Cortex of kidney (tissue), 1 donor: ENCODE measurements at places on chromosomes 5 and 9.

- DNase-seq, result no peak
Observed at GRCh38 chr9:84597131-84597530, 72.4 kb upstream of the NTRK2 start.

DNA sequence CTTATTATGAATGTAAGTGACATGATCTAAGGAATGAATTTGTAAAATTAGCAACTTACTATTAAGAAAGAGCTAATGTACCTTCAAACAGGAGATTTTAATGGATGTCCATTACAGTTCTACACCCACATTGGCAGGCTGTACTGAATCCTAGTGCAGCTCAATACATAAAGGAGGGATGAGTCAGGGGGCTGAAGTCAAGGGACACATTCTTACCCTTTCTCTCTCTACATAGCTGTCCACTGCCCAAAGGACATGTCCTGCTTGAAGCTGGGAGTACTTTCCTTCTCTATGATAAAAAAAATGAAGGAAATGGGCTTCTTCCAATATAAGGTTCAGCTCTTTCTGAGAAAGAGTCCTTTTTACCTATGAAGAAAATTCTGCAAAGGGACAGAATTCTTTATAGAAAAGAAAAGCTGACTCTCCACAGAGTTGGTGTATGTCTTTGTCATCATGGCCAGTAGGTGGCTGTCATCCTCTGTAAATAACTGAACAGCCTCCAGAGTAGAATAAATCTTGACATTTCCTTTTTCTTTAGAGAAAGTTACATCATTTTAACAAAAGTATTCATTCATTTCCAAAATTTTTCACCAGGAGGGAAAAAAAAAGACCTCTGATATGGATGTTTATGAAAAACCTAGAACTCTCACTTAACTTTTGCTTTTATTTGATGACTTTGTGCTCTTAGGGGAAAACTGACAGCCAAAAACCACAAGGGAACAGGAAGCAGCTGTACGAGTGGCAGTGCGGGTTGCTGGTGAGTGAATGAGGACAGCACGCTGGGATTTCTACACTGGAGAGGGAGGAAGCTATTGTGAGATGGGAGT lies 13.1 kb upstream of the IFNA14 start:
- DNase-seq, result no peak

DNA sequence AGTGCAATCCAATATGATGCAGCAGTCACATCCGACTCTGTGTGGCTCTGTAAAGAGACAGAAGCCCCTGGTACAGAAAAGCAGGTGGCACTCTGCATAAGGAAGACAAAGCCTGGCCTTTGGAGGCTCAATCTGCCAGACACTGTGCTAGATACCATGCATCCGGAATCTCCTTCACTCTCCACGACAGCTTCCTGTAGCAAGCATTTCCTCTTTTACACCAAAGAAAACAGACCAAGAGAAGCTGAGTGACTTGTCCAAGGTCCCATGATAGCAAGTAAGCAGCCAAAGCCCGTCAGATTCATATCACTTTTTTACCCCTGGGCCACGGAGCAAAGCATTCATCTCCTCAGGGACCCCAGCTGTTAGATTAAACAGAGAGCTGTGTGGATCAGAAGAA lies 64.2 kb upstream of the SMIM23 start:
- no peak for DNase-seq

- no peak for DNase-seq
Observed at GRCh38 chr9:11686733-11687132, 1006.5 kb upstream of the TYRP1 start.

DNA sequence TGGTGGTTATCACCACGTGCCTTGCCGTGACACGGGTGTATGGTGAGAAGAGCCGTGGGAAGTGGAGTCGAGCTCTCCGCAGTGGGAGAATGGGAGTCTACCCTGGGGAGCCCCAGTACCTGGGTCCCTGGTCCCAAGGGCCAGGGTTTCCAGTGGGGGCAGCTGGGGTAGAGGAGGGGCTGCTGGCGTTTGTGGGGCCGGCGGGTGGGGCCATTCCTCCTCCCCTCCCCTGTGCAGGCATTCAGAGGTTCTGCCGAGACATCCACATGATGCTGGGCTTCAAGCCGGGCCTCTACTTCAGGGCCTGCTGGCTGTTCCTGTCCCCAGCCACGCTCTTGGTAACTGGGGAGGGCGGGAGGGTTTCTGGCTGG lies 14.7 kb downstream of the SLC6A7 start:
- DNase-seq, result no peak
